ENCODE measurements at places on chromosomes 7 and 10. TPM values are rescaled to one million over a fixed set of nuclear protein-coding genes. Genes with fewer than 3 reads are reported as not detected.

Gene STAG3
- total RNA-seq: not detected

Gene TUBB8
- total RNA-seq: not detected

Gene PLXNA4
- total RNA-seq: 1.1 TPM

Gene PLXDC2
- 0.06 TPM for total RNA-seq

Gene HOXA4
- 1.2 TPM for total RNA-seq

Gene TYW1
- 14.6 TPM for total RNA-seq

Gene C10orf67
- total RNA-seq: 0.17 TPM

Gene AHR
- 10.0 TPM for total RNA-seq

Gene SOSTDC1
- total RNA-seq: not detected

Gene WAPL
- total RNA-seq: 15.9 TPM

Gene VWDE
- 0.76 TPM for total RNA-seq

Gene VAX1
- 1.5 TPM for total RNA-seq

Gene TMEM273
- not detected for total RNA-seq

Gene HGF
- not detected for total RNA-seq

Gene LRRC61
- 0.20 TPM for total RNA-seq

Gene ADRB1
- 1.1 TPM for total RNA-seq

Gene SPDYE11
- not detected for total RNA-seq

Gene SLC26A4
- total RNA-seq: 0.19 TPM

Gene CPVL
- 0.55 TPM for total RNA-seq

Gene MYO3A
- total RNA-seq: not detected

Gene CALU
- total RNA-seq: 149 TPM

Gene KIAA1549
- 6.2 TPM for total RNA-seq

Gene TMEM106B
- 37.1 TPM for total RNA-seq

Gene TMUB1
- 54.1 TPM for total RNA-seq

Gene TASOR2
- total RNA-seq: 39.4 TPM

Gene GRID2IP
- total RNA-seq: not detected

Gene GBX1
- total RNA-seq: not detected

Gene ZNF138
- 3.3 TPM for total RNA-seq

Gene SLC26A5
- total RNA-seq: not detected

Gene CLEC2L
- total RNA-seq: 0.44 TPM

Gene FAM185A
- 6.5 TPM for total RNA-seq

Gene LIPN
- total RNA-seq: not detected

Gene SEMA3D
- total RNA-seq: 0.03 TPM

Gene SGCE
- total RNA-seq: 51.5 TPM

Gene DEPP1
- 1.4 TPM for total RNA-seq

Gene TAS2R3
- not detected for total RNA-seq

Gene EPO
- total RNA-seq: not detected

Gene BICC1
- total RNA-seq: 17.7 TPM

Gene AGAP9
- 9.2 TPM for total RNA-seq

Gene ENTPD1
- total RNA-seq: not detected

Gene SMKR1
- total RNA-seq: 10.1 TPM

Gene GALNT17
- total RNA-seq: not detected

Gene GIMAP8
- not detected for total RNA-seq

Gene ELAPOR2
- total RNA-seq: 0.10 TPM

Gene MMD2
- not detected for total RNA-seq

Gene MMRN2
- 1.2 TPM for total RNA-seq
